ENCODE measurements at places on chromosomes 7 and 10.

- DNase-seq = no peak
Measured at GRCh38 chr7:41928166-41928565, 225.3 kb upstream of the INHBA start.

- DNase-seq = no peak
Measured at GRCh38 chr7:518630-519483, 789 bp downstream of the PDGFA start.

GRCh38 chr10:59864141-59864962 is 42.0 kb downstream of the CCDC6 start:
- no peak for DNase-seq

- no peak for DNase-seq
Measured at GRCh38 chr7:69670701-69671100, 72.4 kb downstream of the AUTS2 start.

GRCh38 chr10:102811346-102811745 is 25.9 kb downstream of the CYP17A1 start:
- DNase-seq = no peak

DNA sequence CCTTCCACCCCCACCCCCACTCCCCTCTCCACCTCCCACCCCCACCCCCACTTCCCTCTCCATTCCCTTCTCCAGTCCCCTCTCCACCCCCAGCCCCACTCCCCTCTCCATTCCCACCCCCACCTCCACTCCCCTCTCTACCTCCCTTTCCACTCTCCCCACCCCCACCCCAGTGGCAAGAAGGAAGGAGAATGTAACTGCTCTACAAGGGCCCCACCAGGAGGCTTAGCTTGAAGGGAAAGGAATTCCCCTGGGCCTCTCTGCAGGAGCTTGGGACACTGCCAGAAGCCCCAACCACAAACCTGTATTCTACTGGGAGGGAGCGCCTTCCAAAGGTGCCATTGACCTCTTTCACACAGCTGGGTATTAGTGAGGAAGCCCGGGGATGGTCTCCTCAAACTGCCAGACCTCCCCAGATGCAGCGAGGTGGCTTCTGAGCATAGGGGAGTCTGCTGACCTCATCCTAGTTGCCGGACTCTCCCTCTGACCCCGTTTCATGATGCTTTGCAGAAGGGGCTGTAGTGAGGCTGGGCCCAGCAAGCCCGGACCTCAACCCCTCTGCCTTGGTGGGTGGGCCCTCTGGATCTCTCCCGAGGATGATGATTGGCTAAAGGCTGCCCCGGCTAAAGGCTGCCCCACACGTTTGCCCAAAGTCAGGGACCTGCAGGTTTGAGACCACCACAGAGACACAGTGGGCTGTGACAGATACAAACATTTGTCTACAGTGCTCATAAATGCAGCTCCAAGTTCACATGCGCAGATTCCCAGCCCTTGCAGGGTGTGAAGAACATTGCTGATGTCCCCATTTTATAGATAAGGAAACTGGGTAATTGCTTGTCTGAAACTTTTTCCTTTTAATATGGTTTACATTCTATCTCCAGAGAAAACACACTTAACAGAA is 2.9 kb downstream of the DEPP1 start:
- DNase-seq = no peak

All from cortex of kidney (tissue), 1 donor.